ENCODE measurements at places on chromosomes 6 and 20.

DNA sequence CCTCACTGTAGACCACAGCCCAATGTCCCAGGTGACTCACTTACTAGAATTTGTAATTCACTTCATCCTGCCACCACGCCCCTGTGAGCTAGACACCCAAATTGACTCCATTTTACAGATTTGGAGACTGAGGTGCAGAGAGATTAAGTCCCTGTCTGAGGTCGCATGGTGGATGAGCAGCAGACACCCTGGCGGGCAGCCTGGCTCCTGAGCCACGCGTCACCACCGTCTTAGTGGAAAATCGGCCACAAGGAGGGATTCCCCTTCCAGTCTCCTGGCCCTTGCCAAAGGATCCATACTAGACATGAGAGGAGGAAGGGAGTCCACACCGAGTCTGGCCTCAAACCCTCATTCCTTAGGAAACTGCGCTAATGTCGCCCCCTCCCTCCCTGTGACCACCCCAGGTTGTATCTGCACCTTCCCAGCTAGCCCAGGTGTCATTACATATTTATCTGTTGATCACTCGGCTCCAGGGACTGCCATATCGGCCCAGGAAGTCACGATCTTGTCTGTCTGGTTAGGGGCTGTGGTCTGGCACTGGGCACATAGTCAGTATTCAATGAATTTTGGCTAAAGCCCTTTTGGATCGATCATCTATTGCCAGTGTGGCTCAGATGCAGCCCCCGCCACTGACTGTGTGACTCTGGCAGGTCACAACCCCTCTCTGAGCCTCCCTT lies 25.7 kb upstream of the PTGIS start:
- peak overlapping the region; percentile 98 for H3K4me3 ChIP-seq
- peaks cover 90% of the 10 kb centered on the region for H3K4me1 ChIP-seq
- DNase-seq, result peak; percentile 61
- H3K27me3 ChIP-seq, result no peaks in the 10 kb centered on the region
- peak overlapping the region; percentile 99 for H3K27ac ChIP-seq

- no peak overlapping the region for H3K27ac ChIP-seq
- H3K4me3 ChIP-seq, result no peak overlapping the region
- H3K4me1 ChIP-seq, result no peaks in the 10 kb centered on the region
- no peak for DNase-seq
Measured at GRCh38 chr20:24610341-24611115, 141.1 kb downstream of the SYNDIG1 start.

DNA sequence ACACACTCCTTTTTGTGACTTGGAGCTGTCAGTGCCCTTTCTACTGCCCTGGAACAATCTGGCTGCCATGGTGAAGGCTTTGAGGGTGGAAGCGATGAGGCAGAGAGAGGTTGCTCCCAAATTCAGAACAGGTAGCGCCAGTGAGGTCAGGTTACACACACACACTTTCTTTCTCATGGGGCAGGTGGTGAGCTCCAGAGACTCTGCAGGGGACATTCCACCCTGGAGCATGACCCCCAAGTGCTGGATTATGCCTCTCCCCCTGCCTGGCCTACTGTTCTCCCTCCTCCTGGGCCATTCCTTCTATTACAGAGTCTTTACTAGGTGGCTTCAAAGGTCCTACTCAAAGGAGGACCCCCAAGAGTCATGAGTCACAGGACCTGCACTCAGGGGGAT lies 98.0 kb downstream of the EYA2 start:
- H3K36me3 ChIP-seq, result peaks cover 7% of the 10 kb centered on the region
- no peak for DNase-seq
- peak overlapping the region; percentile 79 for H3K27ac ChIP-seq
- no peak overlapping the region for H3K4me3 ChIP-seq

- no peaks in the 10 kb centered on the region for H3K4me1 ChIP-seq
- DNase-seq, result no peak
- no peaks in the 10 kb centered on the region for H3K36me3 ChIP-seq
- no peak overlapping the region for H3K27ac ChIP-seq
- H3K4me3 ChIP-seq, result no peak overlapping the region
Measured at GRCh38 chr6:128343706-128344105, 176.7 kb downstream of the PTPRK start.

- H3K27ac ChIP-seq, result no peak overlapping the region
- no peaks in the 10 kb centered on the region for H3K36me3 ChIP-seq
- H3K4me1 ChIP-seq, result no peaks in the 10 kb centered on the region
- DNase-seq, result peak; percentile 55
- H3K27me3 ChIP-seq, result peaks cover 15% of the 10 kb centered on the region
Measured at GRCh38 chr20:23235173-23236027, 115.2 kb upstream of the NXT1 start.

DNA sequence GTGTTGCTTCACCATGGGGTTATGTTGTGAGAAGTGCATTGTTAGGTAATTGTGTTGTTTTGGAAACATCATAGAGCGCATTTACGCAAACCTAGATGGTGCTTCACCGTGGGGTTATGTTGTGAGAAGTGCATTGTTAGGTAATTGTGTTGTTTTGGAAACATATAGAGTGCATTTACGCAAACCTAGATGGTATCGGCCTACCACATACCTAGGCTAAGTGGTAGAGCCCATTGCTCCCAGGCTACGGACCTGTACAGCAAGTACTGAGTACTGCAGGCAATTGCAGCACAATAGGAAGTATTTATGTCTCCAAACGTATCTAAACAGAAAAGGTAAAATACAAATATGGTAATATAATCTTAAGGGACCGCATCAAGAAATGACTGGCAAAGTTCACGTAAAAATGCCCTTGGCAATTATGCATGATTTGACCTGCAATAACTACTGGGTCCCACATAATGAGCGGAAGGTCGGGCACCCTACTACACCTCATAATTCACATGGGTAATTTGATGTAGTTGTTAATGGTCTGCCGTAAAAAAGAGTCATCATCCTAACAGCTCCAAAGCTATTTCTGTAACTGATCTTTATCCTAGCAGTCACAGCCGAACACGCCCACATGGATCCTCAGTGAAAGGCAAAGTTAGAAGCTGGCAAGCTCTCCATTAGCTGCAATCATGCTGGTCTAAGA lies 76.0 kb downstream of the RSPH3 start:
- peaks cover 9% of the 10 kb centered on the region for H3K4me1 ChIP-seq
- no peak overlapping the region for H3K27ac ChIP-seq
- H3K4me3 ChIP-seq, result no peak overlapping the region
- no peak for DNase-seq

GRCh38 chr6:155216312-155217046 lies 47.3 kb upstream of the CLDN20 start:
- peaks cover 4% of the 10 kb centered on the region for H3K27me3 ChIP-seq
- DNase-seq, result no peak
- H3K36me3 ChIP-seq, result no peaks in the 10 kb centered on the region
- H3K4me1 ChIP-seq, result no peaks in the 10 kb centered on the region
- no peak overlapping the region for H3K4me3 ChIP-seq

- no peak overlapping the region for H3K4me3 ChIP-seq
- no peaks in the 10 kb centered on the region for H3K36me3 ChIP-seq
- H3K27me3 ChIP-seq, result peaks cover 4% of the 10 kb centered on the region
- H3K27ac ChIP-seq, result no peak overlapping the region
Measured at GRCh38 chr20:52204136-52204535, 12.6 kb upstream of the ZFP64 start.

DNA sequence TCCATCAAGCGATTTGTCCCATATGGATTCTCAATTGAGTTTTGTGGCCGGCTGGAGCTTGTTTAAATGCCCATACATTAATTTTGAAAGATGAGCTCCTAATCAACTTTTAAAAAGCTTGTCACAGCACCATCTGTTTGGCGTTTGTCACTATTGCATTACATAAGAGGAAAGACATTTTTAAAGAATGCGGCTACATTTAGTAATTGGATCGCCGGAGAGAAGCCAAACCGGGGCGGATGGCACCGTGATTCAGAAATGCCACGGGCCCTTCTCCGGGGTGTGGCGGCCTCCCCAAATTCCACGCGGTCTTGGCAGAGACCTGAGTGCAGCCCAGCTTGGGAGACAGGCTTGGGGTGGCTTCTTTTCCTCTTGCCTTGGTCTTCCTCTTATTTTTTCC lies 67.7 kb upstream of the ZNFX1 start:
- DNase-seq, result no peak
- H3K36me3 ChIP-seq, result no peaks in the 10 kb centered on the region
- H3K4me3 ChIP-seq, result no peak overlapping the region
- H3K4me1 ChIP-seq, result no peaks in the 10 kb centered on the region

- H3K27me3 ChIP-seq, result no peaks in the 10 kb centered on the region
- peaks cover 13% of the 10 kb centered on the region for H3K4me1 ChIP-seq
- no peak overlapping the region for H3K27ac ChIP-seq
- DNase-seq, result no peak
Measured at GRCh38 chr20:47262365-47263013, 94.0 kb downstream of the ZMYND8 start.

DNA sequence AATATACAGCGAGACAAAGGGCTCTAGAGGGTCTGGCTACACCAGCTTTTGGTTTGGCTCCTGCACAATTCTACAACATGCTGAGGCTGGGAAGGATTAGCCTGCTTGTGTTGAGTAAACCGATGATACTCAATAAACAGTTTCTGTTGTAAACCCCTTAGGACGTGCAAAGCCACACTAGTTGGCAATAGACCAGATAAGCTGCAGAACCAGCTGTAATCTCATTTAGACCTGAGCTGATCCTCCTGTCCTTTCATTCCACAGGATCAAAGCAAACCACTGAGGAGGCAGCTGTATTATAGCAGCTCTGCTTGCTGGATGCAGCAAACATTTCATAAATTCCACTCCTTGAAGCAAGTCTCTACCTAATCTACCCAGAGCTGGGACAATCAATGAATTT lies 79.7 kb downstream of the MMS22L start:
- H3K4me3 ChIP-seq, result no peak overlapping the region
- no peak for DNase-seq
- H3K27me3 ChIP-seq, result no peaks in the 10 kb centered on the region
- peaks cover 11% of the 10 kb centered on the region for H3K36me3 ChIP-seq

- H3K27ac ChIP-seq, result no peak overlapping the region
- no peak for DNase-seq
- H3K4me1 ChIP-seq, result no peaks in the 10 kb centered on the region
- H3K36me3 ChIP-seq, result no peaks in the 10 kb centered on the region
- H3K27me3 ChIP-seq, result no peaks in the 10 kb centered on the region
- H3K4me3 ChIP-seq, result no peak overlapping the region
Measured at GRCh38 chr20:54646156-54646517, 170.7 kb downstream of the DOK5 start.

DNA sequence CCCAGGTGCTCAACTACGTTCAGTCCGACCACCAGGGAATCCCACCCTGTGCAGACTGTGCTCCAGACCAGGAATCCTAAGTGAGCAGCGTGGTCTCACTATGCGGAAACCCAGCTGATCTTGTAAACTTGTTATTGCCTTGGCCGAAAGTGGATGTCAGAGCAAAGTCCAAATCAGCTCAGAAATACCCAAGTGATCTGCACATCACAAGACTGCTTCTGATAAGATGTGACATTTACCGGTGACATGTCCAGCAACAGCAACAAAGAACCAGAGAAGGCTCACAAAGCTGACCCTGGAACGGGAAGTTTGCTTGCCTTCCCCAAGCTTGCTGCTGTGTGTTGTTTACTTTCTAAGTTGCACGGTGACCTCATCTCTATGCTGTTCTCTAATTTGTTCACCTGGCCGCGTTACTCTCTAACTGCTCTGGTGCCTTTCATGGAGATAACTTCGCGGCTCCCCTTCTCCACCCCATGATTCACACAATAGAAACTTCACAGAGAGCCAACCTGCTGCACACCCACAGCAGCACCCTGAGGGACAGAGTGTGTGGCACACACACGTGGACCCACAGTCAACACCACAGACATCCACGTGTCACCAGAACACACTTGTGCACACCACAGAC lies 1.7 kb downstream of the BNIP5 start:
- peaks cover 9% of the 10 kb centered on the region for H3K4me1 ChIP-seq
- no peaks in the 10 kb centered on the region for H3K36me3 ChIP-seq
- peaks cover 48% of the 10 kb centered on the region for H3K27me3 ChIP-seq
- DNase-seq, result no peak
